GM18507 (cell line): ENCODE measurements at places on chromosomes 16 and 17.

DNA sequence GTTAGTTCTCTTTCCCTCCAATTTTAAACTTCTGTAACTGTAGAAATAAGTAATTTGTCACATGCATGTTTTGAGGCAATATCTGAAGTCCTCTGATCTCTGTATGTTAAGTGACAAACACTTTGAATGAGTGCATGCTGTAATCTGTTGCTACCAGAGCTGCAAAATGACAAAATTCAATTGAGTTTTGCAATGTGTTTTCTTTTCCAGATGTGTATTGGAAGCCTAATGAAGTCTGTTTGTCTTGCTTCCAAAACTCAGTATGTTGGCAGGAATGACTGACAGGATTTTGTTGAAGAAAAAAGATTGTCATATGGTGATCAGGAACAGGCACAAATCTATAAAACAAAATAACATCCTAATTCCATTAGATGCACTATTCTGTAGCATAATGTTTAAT lies 561.6 kb upstream of the CDH8 start:
- DNase-seq = no peak

DNA sequence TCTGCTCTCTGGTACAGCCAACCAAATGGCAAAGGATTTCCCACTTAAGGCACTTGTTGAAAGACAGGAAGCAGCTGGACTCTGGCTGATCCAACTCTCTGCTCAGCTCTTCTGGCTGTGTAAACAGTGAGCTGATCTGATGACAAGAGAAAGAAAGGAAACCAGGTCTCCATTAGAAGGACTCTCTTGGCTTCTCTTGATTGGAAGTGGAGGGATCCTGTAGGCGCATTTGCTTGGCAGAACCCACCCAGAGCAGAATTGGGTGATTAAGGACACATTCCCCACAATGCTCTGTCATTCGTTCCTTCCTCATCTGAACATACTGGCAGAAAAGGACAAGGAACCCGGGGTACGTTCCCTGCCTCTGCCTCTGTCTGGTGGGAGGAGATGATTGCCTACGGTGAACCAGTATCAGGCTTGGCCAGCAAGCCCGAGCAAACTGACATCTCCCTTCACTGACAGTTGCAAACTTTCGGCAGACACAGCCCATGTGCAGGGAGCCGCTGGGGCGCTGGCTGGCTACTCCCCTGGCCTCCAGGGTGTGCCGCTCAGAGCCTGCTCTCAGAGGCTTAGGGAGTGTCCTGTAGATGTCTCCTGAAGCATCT lies 29.1 kb downstream of the LDHD start:
- no peak for DNase-seq

DNA sequence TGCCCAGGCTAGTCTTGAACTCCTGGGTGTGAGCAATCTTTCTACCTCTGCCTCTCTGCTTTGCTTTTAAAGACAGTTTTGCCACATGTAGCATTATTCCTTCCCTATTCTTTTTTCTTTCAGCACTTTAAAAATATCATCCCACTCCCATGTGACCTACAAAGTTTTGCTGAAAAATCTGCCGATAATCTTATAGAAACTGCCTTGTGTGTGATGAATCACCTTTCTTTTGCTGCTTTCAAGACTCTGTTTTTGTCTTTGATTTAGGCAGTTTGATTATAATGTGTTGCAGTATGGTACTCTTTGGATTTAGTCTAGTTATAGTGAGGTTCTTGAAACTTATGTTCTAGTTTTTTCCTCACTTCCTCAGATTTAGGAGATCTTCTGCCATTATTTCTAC lies 142.0 kb upstream of the KIF2B start:
- no peak for DNase-seq

DNA sequence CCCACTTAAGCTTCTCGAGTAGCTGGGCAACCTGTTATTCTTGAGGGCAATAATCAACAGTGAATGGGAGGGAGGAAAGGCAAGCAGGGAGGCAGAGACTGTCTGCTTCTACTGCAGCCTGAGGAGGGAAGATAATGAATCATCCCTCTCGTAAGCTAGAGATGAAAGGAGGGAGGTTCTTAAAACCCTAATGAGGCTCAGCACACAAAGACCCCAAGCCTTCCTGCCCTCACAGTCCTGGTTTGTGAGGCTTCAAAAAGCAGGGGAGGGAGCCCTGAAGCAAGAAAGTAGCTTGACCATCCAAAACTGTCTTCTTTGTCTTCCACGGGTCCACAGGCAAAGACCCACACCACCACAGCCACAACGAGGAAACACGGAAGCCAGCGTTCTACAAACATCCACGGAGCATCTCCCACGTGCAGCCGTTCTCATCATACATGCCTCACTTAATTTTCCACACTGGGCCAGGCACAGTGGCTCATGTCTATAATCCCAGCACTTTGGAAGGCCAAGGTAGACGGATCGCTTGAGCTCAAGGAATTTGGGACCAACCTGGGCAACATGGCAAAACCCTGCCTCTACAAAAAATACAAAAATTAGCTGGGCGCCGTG lies 1.8 kb downstream of the PIK3R5 start:
- no peak for DNase-seq

DNA sequence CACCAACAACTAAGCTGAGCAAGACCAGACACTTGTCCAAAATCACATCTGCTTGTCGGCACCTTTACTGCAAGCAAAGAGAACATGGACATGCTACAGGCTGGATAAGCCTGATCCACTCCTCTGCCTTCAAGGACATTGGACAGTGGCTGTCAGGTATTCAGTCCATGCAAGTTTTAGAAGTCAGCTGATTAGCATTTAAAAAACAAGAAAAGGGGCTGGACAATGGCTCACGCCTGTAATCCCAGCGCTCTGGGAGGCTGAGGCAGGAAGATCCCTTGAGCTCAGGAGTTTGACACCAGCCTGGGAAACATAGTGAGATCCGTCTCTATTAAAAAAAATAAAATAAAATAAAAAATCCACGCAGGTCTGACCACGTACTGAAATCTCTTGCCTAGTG lies 20.3 kb downstream of the PARN start:
- no peak for DNase-seq

- DNase-seq = no peak
Measured at GRCh38 chr17:79943347-79944241, 92.1 kb downstream of the TBC1D16 start.

- no peak for DNase-seq
Measured at GRCh38 chr17:305090-305976, 47.3 kb downstream of the RPH3AL start.

DNA sequence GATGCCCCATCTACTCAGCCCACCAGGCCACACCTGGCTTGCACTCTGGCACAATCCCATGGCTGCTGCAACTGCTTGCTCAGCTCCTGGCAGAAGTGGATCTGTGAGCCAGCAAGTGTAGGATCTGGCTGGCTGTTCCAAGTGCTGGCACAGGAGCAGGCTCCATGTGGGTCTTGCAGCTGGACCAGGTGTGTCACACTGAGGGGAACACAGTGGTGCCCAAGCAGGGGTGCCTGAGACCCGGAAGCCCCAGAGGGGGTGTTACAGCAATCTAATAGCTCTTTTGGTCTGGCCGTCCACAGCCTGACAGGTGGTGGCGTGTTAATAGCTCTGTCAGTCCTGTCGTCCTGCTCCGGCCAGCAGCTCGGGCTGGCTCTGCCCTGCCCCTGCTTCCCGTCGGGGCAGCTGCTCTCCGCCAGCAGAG lies 19.6 kb upstream of the GOT2 start:
- no peak for DNase-seq

DNA sequence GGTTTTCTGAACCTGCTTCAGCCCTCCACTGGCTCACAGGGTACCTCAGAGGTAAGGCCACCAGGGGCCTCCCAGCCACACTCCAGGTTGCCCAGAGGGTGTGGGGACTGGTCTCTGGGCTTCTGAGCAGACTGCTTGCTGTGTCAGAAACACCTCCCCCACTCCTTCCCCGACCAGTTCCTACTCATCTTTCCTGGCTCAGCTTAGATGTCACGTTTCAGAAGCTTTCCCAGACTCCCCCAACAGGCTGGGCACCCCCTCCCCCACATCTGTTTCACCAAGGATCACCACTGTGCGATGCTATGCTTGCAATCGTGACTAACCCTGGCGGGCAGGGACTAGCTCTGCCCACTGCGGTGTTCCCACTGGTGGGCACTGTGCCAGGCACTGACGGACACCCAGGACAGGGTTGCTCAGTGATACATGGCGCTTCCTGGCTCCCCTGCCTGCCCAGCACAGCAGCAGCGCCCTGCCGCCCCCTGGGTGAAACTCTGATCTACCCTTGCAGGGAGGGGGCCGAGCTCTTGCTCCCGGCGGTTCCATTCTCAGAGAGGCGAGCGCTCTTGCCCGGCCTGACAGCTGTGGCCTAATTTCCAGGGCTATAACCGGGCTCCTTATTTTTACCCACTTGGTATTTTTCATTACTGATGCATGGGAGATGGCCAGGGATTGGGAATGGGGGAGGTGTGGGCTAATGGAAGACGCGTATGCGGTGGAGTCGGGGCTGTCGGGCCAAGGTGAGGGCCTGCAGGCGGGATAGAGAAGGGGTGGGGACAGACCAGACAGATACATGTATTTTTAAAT lies 29.4 kb upstream of the MTSS2 start:
- no peak for DNase-seq

GRCh38 chr17:77841742-77842527 lies 116.6 kb upstream of the TNRC6C start:
- no peak for DNase-seq

GRCh38 chr17:13725288-13725990 lies 123.7 kb upstream of the HS3ST3A1 start:
- no peak for DNase-seq

GRCh38 chr17:14428648-14429029 lies 127.8 kb downstream of the HS3ST3B1 start:
- DNase-seq = no peak

DNA sequence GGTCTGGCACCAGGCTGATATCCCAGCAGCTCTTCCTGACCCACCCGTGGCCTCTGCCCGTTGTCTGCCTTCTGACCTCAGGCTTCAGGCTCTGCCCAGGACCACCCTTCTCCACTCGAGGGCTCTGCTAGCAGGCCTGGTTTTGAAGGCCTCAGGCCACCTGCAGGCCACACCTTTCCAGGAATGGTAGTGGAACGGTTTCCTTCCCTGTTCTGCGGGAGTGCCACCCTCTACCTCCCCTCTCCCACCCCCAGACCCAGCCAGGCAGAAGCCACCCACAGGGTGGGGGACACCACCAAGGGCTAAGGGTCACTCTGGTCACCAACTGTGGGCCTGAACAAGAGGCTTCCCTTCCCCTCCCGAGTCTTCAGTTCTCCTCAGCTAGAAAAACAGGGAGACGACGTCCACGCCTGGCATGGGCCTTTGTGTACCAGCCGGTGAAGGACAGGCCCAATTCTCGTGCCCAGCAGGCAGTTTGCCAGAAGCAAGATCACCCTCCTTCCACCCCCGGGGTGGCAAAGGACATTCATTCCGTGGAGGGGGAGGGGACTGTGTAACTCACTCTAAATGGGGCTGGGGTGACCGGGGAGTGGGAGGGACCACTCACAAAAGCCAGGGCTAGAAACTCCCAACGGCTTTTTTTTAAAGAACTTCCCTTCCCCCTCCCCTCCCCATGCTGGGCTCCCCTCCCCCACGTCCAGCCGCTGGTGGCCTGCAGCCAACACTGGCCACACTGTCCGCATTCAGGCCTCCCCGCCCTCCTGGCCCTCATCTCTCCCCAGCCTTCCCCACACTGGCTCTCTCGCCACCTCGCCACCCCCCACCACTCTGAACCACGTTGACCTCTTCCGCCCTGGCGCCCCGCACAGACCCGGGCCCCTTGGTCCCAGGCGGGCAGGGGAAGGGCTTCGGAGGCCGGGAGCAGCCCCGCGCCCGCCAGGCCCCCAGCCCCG lies 7.7 kb downstream of the CBX4 start:
- DNase-seq = no peak

DNA sequence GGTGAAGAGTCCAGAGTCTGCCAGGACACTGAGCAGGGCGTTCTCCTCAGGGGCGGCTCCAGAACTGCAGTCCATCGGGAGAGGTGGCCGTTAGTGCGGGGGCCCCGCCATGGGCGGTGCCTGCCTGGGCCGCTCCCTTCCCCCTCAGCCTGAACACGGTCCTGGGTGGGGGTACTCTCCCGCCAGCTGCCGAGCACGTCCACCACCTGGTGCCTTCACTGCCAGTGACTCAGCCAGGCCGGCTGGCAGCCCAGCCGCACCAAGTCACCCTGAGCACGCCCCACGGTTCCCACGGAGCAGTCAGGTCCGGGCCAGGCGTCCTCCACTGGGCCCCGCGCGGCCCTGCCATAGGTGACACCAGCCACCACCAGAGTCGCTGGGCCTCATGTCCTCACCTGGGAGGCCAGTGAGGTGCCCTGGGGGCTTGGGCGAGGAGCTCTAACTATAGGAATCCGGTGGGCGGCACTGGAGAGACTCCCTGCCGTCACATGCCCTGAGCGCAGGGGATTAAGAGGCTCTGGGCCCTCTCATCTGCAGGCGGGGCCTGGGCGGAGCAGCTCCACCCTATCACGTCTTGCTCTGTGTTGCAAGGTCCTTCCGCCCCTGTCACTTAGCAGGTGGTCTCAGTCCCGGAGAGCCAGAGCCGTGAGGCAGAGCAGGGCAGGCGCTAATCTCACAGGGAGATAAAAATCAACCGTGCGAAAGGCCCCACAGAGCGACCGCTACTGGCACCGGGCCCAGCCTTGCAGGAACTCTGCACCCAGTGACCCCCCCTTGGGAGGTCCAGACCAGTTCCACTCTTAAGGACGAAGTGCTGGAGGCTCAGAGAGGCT lies 14.3 kb downstream of the PIEZO1 start:
- DNase-seq = no peak

DNA sequence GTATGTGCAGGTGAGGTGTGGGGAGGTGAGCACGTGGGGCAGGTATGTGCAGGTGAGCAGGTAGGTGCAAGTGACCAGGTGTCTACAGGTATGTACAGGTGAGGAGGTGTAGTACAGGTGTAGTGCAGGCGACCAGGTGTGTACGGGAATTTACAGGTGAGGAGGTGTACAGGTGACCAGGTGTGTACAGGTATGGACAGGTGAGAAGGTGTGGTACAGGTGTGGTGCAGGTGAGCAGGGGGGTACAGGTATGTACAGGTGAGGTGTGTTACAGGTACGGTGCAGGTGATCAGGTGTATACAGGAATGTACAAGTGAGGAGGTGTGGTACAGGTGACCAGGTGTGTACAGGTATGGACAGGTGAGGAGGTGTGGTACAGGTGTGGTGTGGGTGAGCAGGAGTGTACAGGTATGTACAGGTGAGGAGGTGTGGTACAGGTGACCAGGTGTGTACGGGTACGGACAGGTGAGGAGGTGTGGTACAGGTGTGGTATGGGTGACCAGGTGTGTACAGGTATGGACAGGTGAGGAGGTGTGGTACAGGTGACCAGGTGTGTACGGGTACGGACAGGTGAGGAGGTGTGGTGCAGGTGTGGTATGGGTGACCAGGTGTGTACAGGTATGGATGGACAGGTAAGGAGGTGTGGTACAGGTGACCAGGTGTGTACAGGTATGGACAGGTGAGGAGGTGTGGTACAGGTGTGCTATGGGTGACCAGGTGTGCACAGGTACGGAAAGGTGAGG lies 12.8 kb upstream of the DBNDD1 start:
- no peak for DNase-seq

DNA sequence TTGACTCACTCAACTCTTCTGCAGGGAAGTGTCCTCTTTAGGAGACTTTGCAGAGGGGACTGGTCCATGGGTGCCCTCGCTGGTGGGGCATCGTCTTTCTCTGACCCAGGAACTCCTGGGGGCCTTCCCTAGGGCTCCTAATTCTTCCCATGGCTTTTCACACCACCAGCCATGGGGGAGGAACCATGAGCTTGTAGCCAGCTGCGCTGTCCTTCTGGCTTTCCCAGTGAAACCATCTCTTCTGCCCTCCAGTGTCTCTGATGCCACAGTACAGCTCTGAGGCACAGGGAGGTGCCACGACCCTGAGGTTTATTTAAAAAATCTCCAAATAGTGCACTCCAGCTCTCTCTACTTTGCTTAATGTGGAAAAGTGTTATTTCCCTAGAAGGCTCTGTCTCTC lies 78.6 kb downstream of the SDR42E1 start:
- no peak for DNase-seq

GRCh38 chr16:87017371-87018012 lies 299.7 kb downstream of the C16orf95 start:
- no peak for DNase-seq
